ENCODE measurements at places on chromosomes 7 and 10.
A peak's percentile ranks its signal among the peaks of the same experiment; 100 is the strongest.

- DNase-seq, result no peak
These were observed 559.7 kb upstream of the LRRTM3 start for GRCh38 chr10:66366163-66366562.

GRCh38 chr10:124186956-124187355 is 93.6 kb upstream of the CHST15 start:
- no peak for DNase-seq

DNA sequence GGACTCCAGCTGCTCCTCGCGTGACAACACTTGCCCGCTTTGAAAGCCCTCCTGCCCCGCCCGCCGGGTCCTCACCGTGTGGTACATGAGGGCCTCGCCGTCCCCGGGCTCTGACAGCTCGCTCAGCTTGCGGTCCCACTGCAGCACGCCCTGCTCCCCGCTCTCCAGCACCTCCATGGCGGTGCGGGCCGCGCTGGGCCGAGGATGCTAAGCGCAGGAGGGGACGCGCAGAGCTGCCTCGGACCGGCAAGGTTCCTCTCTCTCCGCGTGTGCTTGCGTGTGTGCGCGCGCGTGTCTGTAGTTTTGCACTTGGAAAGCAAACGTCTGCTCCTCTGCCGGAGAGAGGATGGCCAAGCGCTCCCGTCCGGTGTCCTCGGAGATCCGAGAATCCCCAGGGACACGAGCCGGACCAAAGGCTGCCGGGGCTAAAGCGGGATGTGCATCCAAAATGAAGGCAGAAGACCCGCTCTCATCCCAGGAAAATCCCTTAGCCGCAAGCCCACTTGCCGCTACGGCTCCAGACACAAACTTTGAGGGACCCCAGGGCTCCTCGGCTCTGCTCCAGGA is at the start of gene CREB3L2:
CREB3L2 (minus strand) TSS at position 558 of the 567 bp plus-strand sequence; CDS start at position 177, 381 bp downstream.
- peak; percentile 75 for DNase-seq

GRCh38 chr10:97012470-97012869 is 173.3 kb downstream of the SLIT1 start:
- DNase-seq, result no peak

- no peak for DNase-seq
These were observed 200.5 kb downstream of the MAD1L1 start for GRCh38 chr7:2032030-2032875.

DNA sequence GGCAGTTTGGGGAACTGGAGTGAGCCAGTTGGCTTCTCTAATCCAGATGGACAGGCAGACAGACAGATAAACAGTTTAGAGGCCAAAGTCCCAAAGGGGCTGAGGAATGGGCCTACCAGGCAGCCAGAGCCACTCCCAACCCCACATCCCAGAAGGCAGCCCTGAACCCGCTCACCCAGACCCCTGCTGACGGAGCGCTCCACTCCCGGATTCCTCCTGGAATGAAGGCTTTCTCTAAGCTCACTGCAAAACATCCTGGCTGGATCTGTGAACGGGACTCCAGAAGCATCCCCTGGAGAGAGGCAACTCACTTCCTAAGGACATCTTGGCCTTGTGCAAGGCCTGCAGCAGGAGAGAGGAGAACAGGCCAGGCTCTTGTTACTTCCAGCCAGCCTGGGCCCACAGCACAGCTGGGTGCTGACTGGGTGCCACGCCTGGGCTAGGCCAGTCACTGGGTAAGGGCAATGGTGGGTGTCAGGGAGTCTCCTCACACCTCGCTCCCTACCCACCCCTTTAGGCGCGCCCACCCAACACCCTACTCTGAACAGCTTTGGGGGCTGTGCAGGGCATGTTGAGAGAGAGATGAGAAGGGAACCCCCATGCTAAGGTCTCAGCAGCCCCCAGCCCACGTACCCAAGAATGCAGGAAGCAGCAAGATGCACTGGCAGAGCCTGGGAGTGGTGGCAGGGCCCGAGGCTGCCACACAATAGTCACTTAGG is 168.6 kb upstream of the ZMIZ1 start:
- DNase-seq, result no peak

GRCh38 chr7:150850273-150850672 is 2.0 kb upstream of the AOC1 start:
- no peak for DNase-seq

- no peak for DNase-seq
These were observed 1.3 kb downstream of the OR2F2 start for GRCh38 chr7:143936087-143937009.

DNA sequence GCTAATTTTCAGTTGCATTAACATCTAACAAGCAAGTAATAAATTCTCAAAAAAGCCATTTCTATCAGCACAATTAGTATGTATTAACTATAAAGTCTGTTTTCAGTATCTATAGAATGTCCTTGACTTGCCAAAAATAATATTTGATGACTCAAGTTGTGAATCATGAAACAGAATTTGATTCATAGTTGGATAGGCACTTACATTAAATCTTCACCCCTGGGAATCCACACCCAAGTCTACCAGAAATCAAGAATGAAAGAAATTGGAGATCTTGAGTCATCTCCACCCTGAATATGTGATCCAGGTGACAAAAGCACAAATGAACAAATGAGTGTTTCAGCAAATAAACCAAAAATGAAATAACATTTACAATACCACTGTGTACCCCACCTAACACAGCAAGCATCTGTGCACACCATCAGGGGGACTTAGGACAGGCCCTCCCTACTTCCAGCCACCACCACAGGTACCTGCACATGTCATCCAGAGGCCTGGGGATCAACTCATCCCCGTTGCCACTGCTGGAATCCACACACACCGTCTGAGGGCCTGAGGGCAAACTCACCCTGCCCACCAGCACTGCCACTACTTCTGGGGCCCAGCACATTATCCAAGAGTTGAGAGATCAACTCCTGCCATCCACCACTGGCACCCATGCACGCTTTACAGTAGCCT is 160.1 kb downstream of the MTERF1 start:
- DNase-seq, result no peak

DNA sequence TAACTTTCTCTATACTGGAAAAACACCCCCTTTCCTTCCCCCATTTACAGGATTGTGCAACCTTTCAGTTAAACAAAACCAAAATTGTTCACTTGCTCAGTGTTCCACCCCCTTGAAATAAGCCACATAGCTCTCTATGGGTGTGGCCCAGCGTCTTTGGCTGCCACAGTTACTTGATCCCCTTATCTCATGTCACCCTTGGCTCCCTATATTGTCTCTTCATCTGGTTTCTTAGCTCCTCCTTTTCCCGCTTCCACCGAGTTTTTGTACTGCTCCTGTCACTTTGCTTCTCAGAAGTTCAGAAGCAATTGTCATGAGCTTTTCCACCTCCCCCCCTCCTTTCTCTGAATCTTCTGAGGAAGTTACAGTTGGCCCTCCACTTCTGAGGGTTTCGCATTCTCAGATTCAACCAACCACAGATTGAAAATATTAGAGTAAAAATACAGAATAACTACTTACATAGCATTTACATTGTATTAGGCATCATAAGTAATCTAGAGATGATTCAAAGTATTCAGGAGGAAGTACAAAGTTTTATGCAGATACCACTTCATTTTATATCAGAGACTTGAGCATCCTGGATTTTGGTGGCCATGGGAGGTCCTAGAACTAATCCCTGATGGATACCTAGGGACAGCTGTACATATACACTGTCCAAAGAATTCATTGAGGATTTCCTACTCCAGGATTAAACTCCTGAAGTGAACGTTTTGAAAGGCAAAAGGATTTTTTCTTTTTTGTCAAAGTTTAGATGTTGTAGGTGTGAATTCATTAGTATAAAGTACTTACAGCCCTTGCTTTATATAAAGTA is 60.4 kb downstream of the ADD3 start:
- DNase-seq, result peak; percentile 75

DNA sequence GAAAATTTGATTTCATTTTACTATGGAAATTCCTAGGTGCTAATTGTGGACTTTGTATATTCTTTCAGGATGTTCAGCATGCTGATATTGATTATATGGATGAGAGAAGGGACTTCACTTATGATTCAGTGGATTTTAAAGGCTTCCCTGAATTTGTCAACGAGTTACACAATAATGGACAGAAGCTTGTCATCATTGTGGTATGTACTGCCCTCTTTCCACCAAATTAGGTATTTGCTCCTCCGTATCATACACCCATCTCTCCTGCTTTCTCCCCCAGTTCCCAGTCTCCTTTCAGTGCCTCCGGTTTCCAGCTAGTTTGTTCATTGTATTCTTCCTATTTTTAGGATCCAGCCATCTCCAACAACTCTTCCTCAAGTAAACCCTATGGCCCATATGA is 34.6 kb downstream of the MGAM start:
- no peak for DNase-seq

DNA sequence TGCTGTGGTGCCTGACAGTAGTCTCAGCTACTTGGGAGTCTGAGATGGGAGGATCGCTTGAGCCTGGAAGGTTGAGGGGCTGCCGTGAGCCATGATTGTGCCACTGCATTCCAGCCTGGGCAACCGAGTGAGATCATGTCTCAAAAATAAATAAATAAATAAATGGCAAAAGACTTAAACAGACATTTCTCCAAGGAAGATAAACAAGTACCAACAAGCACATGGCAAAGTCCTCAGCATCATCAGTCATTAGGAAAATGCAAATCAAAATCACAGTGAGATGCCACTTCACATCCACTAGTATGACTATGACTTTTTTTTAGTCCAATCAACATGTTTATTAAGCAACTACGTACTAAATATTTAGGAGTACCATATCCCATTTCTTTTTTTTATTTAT is 21.3 kb upstream of the KPNA7 start:
- no peak for DNase-seq

- DNase-seq, result no peak
These were observed 108.0 kb downstream of the MAD1L1 start for GRCh38 chr7:2124604-2125345.

DNA sequence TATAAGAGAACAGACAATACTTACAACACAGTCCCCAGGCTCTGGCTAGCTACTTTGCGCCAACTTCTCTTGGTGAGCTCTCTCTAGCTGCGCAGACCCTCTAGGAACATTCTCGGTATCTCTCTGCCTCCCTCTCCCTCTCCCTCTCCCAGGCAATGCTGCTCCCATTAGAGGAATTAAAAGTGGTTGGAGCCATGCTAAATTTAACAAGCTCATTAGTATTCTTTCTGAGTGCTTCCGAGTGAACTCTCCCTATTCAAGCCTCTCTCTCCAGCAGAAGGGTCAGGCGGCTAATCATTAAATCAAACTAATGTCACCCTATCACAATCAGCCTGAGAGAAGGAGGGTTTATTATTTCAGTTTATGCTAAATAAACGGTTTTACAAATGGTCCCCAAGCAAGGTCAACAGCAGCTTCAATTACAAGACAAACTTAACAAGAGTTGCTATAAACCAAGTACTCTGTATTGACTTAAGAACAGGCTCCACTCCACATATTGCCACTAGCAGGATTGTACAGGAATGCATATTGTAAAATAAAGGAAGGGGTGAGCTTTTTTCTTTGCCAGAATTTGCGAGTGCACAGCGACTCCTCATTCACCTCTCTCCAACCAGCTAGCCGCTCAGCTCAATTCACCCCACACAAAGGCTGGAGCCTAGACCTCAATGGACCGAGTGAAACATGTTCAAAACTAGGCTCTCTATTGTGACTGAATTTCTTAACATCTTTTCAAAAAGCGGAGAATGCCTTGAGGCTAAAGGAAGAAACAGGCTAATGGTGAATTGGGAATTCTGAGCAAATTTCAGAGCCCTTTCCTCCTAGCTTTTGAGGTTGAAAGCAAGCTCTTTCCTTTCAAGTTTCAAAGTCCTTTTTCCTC is 84.4 kb downstream of the GLI3 start:
- no peak for DNase-seq

GRCh38 chr7:41925946-41926345 is 223.1 kb upstream of the INHBA start:
- DNase-seq, result no peak

- DNase-seq, result peak; percentile 60
These were observed 45.6 kb upstream of the CFAP46 start for GRCh38 chr10:132987671-132988571.

DNA sequence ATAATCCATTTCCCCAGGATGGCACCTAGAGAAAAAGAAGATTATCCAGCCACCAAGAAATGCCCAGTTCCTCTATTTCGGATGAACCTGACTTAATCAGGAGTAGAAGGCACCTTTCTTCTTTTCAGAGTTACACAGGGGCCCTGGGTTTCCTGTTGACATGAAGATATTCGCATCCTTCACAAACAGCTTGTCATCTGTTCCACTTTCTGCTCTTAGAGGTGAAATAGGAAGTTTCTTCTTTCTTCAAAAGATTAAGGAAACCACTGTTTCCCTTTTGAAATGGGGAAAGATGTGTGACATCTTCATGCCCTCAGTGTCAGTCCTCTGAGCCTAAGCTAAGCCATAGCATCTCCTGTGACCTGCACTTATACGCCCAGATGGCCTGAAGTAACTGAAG is 39.1 kb upstream of the RAB18 start:
- no peak for DNase-seq

DNA sequence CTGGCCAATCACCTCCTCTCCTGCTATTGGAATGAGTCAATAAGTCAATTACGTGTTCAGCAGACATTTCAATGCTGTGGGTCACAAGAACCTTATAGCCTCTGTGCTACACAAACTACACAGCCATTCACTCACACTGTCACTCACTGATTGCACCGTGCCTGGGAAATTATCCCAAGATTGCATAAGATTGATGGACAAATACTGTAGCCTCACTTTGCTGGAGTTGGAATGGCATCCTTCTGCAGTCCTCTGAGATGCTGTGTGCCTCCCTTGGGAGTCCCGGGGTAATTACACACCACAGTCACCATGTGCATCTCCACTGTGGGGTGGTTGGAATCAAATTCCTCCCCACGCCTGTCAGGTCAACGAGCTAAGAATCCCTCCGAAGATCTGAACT is 358.7 kb upstream of the MGMT start:
- no peak for DNase-seq

DNA sequence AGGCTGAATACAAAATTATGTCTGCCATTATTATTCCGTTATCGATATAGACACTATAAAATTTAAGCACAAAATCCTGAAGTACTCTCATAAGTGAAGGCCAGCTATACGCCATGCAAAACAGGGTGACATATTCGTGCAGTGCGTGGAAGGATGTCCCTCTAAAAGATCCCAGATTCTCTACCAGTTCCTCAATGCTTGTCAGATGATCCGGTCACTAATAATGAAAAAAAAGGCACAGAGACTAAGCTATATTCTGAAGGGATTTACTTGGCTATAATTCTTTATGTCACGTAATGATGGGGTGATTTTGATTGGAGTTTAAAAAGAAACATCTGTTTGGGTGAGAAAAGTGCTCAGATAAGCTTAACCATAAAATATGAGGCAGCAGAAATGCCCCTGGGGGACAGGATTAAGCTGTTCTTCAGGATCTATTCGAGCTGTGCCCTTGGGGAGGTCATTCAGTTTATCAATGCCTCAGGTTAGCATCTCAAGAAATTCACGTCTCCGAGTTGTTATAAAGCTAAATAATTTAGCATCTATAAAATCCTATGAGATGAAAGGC is 229.7 kb upstream of the PITRM1 start:
- DNase-seq, result peak; percentile 62

GRCh38 chr7:127239814-127240213 is 12.9 kb downstream of the GRM8 start:
- DNase-seq, result peak; percentile 4

DNA sequence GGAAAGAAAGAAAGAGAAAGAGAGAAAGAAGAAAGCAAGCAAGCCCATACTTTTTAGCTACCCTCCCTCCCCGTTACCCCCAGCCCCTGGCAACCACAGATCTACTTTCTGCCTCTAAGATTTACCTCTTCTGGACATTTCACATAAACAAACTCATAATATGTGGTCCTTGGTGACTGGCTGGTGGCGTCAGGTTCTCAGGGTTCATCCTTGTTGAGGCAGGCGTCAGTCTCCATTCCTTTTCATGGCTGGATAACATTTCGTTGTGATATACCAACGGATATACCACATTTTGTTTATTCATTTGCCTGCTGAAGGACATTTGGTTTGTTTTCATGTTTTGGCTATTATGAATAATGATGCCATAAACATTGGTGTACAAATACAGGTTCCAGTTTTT is 30.5 kb downstream of the CDH23 start:
- DNase-seq, result no peak

Measured in A673 (cell line).